ENCODE measurements at places on chromosomes 5 and 9.

DNA sequence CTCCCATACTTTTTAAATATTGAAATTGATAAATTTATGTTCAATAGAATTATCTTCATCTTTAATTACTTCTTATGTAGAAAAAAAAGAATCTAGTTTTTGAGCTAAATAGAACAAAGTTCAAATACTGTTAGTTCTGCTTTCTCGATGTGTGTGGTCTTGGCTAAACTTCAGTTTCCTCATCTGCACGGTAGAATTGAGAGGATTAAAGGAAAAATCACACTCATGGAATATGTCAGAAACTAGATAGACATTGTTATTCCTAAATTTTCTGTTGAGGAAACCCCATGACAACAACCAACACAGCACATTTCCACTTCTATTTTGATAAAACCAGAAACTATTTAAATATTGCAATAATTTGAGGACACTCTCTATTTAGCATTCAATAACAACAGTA is 100.3 kb downstream of the MUSK start:
- DNase-seq: no peak

- DNase-seq: no peak
Observed at GRCh38 chr9:105978826-105979225, 284.5 kb downstream of the TMEM38B start.

DNA sequence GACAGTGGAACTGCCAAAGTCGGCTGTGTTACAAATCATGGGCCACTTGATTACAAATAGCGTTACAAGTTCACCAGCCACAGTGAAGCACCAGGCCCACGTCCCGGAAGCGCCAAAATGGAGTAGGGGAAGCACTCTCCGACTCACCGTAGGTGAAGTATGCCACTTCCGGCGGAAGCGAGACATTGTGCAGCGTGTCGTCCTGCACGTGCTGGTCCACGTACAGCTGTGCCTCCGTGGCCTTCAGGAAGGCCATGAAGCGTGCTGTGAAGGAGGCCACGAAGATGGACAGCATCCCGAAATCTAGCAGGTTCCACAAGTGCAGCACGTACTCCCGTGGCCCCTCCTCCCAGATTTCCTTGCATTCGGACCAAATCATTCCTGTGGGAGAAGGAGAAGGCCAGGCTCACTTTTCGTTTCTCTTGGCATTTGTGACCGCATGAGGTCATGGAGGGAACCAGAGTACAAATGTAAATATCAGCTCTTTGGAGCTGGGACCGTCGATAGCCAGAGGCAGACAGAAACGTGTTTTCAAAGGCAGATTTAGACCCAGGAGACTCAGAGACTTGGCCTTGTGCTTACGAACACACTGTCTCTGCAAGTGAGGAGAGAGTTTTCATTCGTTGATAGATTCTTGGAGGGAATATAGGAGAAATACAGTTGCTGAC is 58.7 kb upstream of the SMIM32 start:
- DNase-seq: no peak

GRCh38 chr5:16538006-16538405 is 72.4 kb upstream of the ZNF622 start:
- no peak for DNase-seq

DNA sequence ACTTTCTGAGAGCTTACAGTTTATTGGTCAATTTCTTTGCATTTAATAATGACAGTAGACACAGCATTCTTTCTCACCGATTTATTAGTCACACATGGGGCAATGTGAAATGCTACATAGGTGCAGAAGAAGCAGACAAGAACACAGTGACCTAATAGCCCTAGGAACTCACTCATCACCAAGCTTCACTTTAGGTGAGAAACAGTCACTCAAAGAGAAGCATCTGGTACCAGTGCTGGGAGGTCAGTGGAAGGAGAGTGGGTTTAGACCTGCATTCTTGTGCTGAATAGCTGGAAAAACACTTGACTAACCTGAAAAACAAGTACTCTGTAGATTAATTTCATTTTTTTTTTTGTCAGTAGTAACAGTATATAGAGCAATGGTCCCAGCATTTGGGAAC is 179.6 kb downstream of the GRIA1 start:
- no peak for DNase-seq

- DNase-seq: no peak
Observed at GRCh38 chr9:69036799-69037198, 1.2 kb downstream of the FXN start.

GRCh38 chr5:864492-865167 is 13.8 kb upstream of the ZDHHC11 start:
- DNase-seq: no peak

DNA sequence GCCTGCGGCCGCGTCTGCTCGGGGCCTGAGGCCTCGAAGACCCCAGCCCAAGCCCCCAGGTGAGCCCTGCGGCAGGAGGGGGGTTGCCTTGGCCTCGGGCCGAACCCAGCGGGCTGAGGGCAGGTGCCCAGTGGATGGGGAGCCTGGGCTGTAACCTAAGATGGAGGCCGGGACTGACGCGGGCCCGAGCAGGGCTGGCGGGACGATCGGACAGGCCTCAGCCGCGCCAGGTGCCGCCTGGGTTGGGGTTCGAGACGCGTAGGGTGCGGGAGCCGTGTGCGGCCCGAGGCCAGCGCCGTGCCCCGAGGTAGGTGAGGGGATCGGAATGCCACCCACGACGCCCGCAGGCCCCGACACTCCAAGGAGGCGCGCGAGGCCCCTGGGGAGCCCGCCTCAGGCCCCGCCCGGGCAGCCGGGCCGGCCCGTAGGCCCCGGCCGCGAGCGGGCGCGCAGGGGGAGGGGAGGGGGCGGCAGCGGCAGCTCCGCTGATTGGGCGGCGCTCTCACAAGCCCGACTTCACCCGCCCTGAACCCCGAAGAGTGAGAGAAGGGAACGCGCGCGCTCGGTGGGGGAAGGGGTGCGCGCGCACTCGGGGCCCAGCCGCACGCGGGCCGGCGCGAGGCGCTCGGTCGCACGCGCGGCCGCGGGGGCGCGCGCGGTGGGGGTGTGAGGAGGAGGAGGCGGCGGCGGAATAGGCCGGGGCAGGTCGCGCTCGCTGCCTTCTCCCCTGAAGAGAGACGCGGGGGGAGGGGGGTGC is at the start of gene NSD1:
Gene NSD1, plus strand, starts transcription at position 678 of the 757 bp plus-strand sequence. CDS start 1,331 bp downstream, outside the sequence.
- peak; percentile 86 for DNase-seq

- DNase-seq: no peak
Observed at GRCh38 chr9:18238752-18239447, 235.1 kb upstream of the ADAMTSL1 start.

GRCh38 chr5:94841598-94842322 is 223.3 kb downstream of the SLF1 start:
- DNase-seq: no peak

DNA sequence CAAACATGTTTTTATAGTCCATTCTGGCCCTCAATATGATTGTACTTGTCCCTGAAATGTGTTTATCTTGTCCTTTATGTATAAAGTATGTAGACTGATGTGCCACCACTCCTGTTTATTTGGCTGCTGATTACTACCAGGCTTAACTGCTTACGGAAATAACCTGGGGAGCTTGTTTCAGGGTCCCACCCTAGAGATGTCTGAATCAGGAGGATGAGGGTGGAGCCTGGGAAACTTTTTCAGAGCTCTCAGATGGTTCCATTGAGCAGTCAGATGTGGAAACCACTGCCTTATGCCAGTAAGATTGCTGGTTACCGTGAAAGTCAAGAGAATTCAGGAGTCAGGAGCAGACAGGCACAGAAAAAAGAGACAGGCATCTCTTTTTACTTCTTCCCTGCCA is 19.2 kb downstream of the SLC23A1 start:
- no peak for DNase-seq

GRCh38 chr5:98927242-98927988 is 1.4 kb downstream of the CHD1 start:
- DNase-seq: peak; percentile 30

GRCh38 chr5:53425687-53426511 is 54.5 kb upstream of the FST start:
- DNase-seq: peak; percentile 3

- DNase-seq: no peak
Observed at GRCh38 chr9:100472268-100472667, 681 bp upstream of the TMEFF1 start.

DNA sequence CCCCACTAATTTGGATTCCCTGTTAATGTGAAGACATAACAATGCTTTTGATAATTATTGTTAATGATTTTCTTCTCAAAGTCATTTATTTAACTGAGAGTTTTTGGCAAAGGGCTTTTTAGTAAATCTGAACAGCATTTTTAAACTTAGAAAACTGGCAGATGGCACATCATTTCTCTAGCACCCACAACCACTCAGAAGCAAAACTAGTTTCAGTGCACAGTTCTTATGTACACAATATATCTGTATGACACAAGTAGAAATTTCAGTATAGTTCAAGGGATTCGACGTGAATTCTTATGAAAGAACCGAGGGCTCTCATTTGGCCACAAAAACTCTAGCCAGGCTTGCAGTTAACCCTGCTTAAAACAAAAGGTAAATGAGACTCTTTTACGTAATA is 231.4 kb upstream of the CDH9 start:
- DNase-seq: no peak

GRCh38 chr5:152331006-152331405 is 74.1 kb downstream of the NMUR2 start:
- no peak for DNase-seq

DNA sequence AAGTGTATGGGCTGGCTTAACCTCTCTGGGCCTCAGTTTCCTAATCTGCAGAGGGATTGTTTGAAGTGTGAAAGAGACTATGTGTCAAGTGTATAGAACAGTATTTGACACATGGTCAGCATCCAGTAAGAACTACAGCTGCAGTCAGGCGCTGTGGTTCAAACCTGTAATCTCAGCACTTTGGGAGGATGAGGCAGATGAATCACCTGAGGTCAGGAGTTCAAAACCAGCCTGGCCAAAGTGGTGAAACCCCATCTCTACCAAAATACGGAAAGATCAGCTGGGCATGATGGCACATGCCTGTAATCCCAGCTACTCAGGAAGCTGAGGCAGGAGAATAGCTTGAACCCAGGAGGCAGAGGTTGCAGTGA is 31.9 kb upstream of the STING1 start:
- DNase-seq: no peak

- no peak for DNase-seq
Observed at GRCh38 chr5:164009621-164010020, 504.2 kb downstream of the MAT2B start.

GRCh38 chr5:66739021-66739420 is 142.8 kb downstream of the MAST4 start:
- DNase-seq: no peak

GRCh38 chr9:122797316-122798063 is 2.4 kb upstream of the OR1K1 start:
- DNase-seq: no peak

GRCh38 chr5:174217527-174217926 is 172.0 kb downstream of the NSG2 start:
- DNase-seq: no peak

DNA sequence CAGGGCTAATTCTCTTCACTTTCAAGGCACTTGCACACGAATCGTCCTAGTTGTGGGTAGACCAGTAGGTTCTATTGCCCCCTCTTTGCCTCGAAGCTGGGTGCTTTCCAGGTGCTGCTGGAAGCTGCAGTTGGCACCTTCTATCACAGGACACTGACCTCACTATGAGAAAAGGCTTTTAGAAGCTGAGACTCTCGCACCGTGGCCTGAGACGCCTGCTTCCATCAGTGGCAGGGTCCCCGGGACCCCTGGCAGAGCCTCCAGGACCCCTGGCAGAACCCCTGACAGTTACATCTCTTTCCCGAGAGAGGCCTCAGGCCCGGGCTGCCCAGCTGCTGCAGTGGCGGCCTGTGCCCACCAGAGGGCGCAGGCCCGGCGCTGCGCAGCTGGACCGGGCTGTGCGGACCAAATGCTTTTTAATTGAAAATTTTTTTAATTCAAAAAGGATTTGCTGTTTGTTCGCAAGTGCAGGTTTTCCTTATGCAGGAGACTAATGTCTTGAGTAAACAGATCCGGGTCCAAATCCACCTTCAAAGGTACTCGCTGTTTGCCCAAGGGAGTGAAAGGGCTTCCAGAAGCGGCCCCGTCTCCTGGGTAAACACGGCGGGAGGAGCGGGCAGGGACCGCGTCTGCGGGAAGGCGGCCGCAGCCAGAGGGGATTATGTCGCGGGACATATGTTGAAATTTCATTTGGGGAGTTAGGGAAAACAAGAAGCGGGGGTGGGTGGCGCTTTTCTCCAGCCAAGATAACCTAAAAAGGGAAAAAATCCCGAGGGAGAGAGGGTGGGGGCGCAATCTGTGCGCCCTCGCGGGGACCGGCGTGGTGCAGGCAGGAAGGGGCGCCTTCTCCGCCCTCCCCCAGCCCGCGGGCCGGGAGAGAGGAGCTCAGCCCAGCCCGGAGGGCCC is 114.5 kb upstream of the LMX1B start:
- peak; percentile 16 for DNase-seq

- DNase-seq: no peak
Observed at GRCh38 chr9:16205455-16205854, 652.6 kb downstream of the CCDC171 start.

DNA sequence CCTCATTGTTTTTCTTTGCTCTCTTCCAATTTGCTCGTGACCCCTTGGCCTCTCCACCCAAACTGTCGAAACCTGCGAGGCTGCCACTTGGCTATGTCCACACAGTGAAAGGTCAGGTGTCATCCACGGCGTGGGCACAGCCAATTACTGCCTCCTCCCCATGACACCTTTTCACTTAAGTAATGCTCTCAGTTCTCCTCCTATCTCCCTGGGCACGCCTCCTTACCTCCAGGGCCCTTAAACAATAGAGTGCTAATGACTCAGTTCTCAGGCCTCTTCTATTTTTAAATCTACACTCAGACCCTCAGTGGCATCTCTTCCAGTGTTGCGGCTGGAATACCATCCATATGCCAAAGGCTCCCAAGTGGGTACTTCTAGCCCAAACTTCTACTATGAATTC is 256.8 kb downstream of the ROR2 start:
- DNase-seq: no peak

- no peak for DNase-seq
Observed at GRCh38 chr9:4073371-4073770, 226.5 kb downstream of the GLIS3 start.

Measured in stimulated activated CD4-positive, alpha-beta T cell treated with anti-CD3 and anti-CD28 coated beads, Interleukin-12 subunit alpha, Interleukin-12 subunit beta, amount 100 ng/mL, for 24 hours (primary cell).